ENCODE measurements at places on chromosomes 2 and 18.

GRCh38 chr18:22098563-22098989 lies 70.8 kb upstream of the GATA6 start:
- DNase-seq, result no peak

DNA sequence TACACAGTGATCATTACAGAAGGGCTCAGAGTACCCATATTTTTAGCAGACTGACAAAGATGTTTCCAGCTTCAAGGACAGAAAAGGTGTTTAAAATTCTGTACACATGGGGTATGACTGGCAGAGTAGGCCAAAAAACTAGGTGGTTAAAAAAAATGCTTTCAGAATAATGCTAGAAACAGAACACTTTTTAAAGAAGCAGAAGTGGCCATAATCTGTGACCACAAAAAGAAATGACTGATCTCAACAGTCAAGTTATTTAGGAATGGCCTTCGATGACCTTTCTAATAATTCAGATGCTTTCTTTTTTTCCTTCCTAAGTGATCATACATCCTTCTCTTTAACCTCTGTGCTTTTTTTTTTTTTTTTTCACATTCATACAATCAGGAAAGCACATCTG lies 4.1 kb upstream of the AQP4 start:
- DNase-seq, result no peak

DNA sequence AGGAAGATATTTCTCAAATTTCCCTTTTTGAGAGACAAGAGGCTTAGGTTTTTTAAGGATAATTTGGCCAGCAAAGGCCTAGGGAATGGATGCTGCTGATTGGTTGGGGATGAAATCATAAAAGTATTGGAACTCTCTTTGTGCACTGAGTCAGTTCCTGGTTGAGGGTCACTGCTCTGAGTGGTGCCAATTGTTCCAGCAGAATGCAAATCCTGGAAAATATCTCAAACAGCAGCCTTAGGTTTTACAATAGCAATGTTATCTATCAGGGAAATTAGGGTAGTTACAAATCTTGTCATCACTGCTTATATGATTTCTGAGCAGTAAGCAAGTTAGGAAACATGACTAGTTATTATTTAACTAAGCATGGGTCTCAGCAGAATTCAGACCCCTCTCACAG lies 96.2 kb downstream of the RAD51AP2 start:
- DNase-seq, result no peak

DNA sequence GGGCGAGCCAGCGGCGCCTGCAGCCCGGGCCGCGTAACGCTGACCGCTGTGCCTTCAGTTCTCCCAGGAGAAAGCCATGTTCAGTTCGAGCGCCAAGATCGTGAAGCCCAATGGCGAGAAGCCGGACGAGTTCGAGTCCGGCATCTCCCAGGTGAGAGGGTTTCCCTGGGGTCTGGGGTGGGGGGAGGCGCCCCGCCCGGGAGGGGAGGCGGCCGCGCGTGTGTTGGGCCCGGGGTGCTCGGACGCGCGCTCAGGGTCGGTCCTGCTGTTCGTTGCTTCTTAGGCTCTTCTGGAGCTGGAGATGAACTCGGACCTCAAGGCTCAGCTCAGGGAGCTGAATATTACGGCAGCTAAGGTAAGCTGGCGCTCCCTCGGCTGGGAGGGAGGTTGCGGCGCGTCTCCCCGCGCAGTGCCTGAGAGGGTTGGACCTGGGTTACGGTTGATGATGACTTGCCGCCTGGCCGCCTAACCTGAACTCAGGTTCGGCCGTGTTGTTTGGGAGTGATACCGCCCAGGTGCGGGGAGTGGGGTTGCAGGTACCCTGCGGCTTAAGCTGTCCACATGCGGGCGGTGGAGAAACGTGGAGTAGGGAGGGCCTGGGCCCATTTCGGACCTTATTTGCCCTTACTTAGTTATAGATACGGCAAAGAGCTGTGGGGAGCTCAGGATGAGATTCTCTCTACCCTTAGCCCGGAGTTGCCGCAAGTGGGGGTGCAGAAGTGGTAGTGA lies 638 bp downstream of the RPS7 start:
- no peak for DNase-seq

DNA sequence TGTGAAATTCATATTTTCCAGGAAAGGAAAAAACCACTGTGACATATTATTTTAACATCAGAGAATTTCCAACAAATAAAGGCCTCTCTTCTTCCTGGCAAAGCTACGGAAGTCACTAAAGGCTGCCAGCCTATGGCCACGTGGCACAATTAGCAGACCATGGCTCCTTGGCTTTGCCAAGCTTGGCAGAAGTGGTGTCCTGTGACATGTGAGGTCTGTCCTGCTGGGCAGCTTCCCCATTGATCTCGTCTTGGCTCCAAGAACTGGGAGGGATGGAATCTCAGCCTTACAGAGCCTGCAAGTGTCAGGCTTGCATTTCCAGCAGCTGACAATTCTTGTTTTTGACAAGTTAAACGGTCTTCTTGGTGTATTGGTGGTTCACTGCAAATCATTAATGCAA lies 226.9 kb upstream of the THSD7B start:
- DNase-seq, result no peak

DNA sequence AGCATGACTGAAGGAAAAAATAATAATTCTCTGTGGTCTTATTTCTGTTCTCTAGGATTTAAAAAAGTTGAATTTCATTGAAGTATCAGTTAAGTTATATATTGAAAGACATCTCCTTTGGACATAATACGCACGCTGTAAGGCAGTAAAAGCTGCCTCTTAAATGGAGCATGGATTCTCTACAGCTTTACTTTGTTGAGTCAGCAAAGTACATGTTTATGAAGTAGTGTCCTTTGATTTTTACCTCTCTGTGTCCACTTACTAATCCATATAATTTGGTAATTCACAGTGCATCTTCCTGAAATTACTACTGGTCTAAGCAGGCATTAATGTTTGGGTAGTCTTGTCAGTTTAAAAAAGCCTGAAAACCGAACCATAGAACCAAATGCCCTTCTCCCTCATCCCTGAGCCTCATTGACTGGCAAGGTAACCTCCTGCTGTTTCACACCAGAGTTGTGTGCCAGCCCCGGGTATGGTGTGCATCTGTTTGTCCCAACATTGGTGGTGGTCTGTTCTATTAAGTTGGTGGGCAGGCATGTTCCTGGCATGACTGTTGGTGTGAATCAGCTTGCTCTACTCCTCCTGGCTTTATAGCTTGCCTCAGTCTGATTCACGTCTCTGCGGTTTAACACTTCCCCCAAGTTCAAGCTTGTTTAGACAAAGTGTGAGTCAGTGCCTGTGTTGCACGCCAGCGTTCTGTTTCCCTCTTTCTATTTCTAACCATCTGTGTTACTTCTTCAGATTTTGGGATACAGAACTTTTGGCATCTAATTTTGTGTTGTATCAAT lies 71.0 kb upstream of the ITM2C start:
- DNase-seq, result no peak

GRCh38 chr2:7567646-7568045 lies 650.4 kb downstream of the RNF144A start:
- DNase-seq, result no peak

DNA sequence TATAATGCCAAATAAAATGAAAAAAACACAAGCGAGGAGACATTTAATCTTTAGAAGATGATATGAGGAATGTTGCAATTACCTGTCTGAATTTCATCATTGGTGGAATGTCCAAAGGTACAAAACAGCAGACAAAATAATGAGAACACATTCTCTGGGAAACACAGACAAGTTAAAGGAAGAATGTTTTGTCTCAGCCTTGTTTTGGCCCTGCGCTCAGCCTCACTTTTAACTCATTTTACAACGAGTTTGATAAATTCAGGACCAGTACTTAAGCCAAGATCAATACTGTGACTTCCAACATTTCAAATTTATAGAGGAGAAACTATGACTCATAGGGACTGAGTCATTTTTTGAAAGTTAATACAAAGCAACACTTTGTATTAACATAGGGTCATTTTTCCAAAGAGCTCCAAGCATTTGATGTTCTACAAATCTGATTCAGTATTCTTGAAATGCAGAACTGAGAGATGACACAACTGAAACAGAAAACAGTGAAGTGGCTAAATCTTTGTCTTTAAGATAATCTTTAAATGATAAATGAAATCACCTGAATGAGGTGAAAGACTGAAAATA lies 833.2 kb upstream of the CHAC2 start:
- DNase-seq, result no peak

- DNase-seq, result no peak
Measured at GRCh38 chr2:3612639-3613523, 18.0 kb downstream of the COLEC11 start.

DNA sequence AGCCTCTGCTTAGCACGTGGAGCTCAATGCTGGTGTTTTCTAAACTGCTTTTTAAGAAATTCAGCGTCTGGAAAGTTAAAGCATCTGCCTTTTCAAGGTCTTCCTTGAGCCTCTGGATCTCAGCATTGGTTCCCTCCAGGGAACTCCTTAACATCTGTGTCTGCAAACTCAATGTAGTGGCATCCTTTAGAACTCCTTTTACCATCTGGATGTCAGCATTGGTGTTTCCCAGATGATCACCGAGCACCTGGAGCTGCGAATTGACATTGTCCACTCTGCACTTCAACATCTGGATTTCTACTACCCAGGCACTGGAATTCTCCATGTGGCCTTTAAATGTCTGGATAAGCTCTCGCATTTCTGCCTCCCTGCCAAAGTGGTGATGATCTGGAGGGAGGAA lies 3.7 kb downstream of the CLEC4F start:
- no peak for DNase-seq

DNA sequence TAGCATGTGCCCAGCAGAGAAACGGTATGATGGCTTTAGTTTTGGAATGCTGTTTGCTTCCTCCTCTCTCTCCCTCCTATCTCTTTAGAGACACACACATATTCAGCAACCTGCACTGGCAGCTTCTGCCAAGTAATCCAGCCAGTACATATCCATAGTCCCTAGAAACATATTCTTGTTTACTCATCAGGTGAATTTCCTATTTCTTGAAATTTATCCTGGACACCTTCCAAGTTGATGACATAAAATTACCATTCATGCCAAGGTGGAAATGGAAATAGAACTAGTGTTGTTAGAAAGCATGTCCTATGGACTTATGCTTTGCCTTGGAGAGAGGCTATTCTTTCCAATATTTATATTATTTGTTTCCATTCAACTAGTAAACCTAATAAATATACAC lies 50.9 kb upstream of the RGPD4 start:
- DNase-seq, result no peak

- no peak for DNase-seq
Measured at GRCh38 chr2:238868067-238868524, 20.2 kb downstream of the TWIST2 start.

- no peak for DNase-seq
Measured at GRCh38 chr18:63183378-63183777, 136.2 kb downstream of the BCL2 start.

DNA sequence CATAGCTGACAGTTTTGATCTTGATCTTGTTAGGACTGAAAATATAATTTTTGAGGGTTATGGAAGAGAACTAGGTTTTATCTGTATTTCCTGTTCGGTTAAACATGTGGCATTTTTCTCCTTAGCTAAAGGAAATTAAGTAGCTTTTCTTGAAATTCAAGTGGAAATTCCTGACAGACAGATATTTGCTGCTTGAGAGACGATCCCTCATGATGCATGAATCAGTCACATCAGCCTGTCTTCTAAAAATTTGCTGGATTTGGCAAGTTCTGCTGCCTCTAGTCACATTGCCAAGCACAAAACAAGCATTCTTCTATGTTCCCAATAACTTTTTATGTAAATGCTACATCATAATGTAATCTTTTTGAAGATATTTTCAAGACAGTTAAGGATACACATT lies 201.8 kb upstream of the ATP5MC3 start:
- no peak for DNase-seq

- DNase-seq, result no peak
Measured at GRCh38 chr2:72994991-72995380, 76.5 kb downstream of the SFXN5 start.

DNA sequence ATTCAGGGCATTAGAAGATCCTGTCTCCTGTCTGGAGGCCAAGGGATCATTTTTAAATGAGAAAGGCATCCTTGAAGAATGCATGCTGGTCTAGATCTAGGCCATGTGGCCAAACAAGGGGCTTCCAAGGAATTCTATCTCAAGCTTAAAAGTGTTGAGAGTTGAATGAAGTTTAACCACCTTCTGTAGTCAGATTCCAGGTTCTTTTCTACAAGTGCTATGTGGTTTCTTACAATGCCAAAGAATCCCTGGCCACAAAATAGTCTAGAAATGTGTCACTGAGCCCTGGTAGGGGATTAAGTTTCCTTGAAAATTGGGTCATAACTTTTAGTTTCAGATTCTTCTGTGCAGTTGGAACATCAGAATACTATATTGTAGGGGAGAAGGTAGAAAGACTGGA lies 640.7 kb upstream of the ACVR2A start:
- no peak for DNase-seq

DNA sequence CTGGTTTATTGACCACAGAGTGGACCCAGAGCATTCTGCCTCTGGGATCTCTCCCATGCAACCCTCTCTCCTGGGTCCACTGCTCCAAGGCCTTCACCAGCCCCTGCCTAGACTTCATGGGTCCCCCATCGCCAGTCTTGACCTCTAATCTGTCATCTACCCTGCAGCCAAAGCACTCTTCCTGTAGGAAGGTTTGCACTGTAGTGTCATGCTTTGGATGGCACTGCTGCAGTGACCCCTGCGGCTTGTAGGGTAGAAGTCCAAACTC lies 41.7 kb downstream of the MYO7B start:
- DNase-seq, result no peak

- no peak for DNase-seq
Measured at GRCh38 chr2:99648178-99648844, 158.5 kb upstream of the REV1 start.

- DNase-seq, result no peak
Measured at GRCh38 chr18:57441071-57441794, 6.1 kb downstream of the ONECUT2 start.

GRCh38 chr2:121197369-121198091 lies 87.5 kb downstream of the TFCP2L1 start:
- DNase-seq, result no peak

GRCh38 chr2:63837036-63837594 lies 4.6 kb upstream of the UGP2 start:
- DNase-seq, result no peak

DNA sequence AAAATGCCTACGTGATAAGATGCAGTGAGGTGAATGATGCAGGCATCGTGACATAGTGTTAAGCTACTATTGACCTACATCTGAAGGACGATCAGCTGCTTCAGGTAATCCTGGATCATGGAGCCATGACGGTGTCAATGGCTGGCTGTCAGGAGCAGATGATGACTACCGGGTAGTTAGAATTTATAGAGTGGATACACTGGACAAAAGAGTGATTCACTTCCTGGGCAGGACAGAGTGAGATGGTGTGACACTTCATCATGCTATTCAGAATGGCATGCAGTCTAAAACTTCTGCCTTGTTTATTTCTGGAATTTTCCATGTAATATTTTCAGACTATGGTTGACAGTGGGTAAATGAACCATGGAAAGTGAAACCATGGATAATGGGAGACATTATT lies 29.5 kb downstream of the METTL8 start:
- DNase-seq, result no peak

GRCh38 chr18:70455731-70456130 lies 166.9 kb downstream of the SOCS6 start:
- no peak for DNase-seq
